ENCODE measurements at places on chromosomes 1 and 21.

GRCh38 chr1:230230948-230231773 lies 164.1 kb downstream of the GALNT2 start:
- no peak for DNase-seq

- no peak for DNase-seq
These were observed 77.9 kb upstream of the LRRC53 start for GRCh38 chr1:74590288-74590687.

DNA sequence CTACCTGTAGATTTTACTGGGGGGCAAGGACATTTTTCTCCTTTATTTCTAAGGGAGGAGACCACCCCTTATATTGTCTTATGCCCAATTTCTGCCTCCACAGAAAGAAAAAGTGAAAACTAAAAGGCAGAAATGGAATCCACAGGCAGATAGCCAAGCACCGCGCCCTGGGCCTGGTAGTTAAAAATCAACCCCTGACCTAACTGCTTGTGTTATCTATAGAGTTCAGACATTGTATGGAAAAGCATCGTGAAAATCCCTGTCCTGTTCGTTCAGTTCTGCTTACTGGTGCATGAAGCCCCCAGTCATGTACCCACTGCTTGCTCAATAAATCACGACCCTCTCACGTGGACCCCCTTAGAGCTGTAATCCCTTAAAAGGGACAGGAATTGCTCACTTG lies 33.7 kb upstream of the IL6R start:
- no peak for DNase-seq

DNA sequence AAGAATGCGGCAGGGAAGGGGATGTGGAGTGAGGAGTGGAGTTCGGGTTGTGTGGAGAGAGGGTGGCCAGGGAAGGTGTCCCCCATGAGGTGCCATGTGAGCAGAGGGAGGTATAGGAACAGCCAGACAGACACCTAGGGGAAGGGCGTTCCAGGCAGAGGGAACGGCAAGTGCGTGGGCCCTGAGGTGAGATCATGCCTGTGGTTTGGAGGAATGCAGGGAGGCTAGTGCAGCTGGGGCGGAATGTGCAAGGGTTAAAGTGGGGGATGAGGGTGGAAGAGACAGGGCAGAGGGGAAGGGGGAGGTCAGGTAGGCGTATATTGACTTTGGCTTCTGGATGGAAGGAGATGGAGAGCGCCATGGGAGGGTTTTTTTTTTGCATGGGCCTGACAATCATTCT lies 31.6 kb upstream of the PADI6 start:
- DNase-seq: no peak

DNA sequence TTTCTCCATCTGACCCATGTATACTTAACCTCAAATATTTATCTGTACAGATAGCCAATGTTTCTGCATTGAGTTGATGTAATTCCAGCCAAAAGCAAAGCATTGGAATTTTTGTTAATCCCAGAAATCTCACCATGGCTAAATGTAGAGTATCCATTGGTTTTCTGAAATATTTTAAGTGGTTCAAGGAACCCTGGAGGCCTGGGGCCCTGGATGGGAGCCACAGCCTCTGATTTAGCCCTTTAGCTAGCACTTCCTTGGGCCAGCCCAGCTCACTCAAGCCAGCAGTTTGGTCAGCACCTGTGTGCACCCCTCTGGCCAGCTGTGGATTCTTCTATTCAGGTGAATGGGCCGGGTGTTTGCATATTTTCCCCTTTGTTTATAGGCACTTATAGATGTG lies 18.8 kb upstream of the EPS8L3 start:
- DNase-seq: no peak

- no peak for DNase-seq
These were observed 146.8 kb upstream of the NRIP1 start for GRCh38 chr21:15211491-15212133.

- DNase-seq: no peak
These were observed 48.1 kb upstream of the B3GALT2 start for GRCh38 chr1:193234530-193234929.

- DNase-seq: no peak
These were observed 109.7 kb downstream of the SLC35F3 start for GRCh38 chr1:234014208-234014607.

DNA sequence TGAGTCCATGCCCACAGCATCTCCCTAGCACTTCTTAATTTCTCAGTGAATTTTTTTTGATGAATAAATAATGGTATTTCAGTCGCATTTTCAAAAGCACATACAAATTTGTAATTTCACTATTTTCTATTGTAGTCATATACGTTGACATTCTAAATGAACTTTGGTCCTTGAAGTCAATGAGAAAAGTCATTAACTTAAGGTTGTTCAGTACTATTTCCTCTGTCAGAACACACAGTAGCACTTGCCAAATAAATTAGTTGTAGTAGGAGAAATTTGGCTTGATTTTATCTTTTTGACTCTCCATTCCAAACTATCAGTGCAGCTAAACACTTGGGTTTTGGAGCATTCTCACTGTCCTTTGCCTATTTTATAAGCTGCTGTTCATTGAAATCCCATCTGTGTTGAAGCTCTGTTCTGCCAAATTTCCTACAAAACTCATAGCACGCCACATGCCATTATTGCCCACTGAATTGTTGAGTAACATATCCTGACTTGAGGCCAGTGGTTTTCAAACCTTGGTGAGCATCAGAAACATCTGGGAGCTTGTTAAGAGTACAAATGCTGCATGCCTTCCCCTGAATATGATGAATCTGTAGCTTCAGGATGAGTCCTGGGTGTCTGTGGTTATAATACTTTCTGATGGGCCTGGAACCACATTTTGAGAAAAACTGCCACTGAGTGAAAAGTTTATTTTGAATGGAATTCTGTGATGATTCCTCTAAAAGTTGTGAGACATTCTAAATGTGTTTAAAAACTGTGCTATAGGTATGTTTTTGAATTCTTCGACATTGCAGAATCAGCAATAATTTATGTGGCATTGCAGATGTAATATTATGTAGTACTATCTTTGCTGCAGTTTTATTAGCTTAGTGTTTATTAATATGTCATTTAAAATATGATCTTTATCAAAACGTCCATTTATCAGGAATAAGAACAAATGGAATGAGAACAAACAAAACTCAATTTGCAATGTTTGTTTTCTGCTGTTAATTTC lies 78.9 kb downstream of the DNM3 start:
- DNase-seq: no peak

- DNase-seq: no peak
These were observed 5.3 kb upstream of the GSTM4 start for GRCh38 chr1:109650609-109651008.

- no peak for DNase-seq
These were observed 34.9 kb upstream of the PTGFRN start for GRCh38 chr1:116874733-116875249.

DNA sequence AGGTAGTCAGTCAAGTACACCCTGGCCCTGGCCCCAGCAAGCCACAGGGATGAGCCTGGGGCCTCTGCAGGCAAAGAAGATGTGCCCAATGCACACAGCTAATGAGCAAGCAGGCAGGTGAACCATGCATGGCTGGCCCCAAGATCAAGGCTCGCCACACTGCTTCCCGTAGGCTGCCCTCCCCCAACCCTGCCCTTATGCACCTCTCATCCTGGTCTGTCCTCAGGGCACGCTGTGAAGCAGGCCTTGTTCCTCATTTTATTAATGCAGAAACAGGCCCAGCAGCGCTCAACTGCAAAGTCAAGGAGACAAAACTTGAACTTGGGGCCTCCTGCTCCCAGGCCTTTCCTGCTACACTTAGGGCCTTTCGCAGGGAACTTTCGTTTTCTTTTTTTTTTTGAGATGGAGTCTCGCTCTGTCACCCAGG lies 35.6 kb upstream of the ID3 start:
- no peak for DNase-seq

- no peak for DNase-seq
These were observed 400.5 kb downstream of the KCNT2 start for GRCh38 chr1:196207612-196208217.

DNA sequence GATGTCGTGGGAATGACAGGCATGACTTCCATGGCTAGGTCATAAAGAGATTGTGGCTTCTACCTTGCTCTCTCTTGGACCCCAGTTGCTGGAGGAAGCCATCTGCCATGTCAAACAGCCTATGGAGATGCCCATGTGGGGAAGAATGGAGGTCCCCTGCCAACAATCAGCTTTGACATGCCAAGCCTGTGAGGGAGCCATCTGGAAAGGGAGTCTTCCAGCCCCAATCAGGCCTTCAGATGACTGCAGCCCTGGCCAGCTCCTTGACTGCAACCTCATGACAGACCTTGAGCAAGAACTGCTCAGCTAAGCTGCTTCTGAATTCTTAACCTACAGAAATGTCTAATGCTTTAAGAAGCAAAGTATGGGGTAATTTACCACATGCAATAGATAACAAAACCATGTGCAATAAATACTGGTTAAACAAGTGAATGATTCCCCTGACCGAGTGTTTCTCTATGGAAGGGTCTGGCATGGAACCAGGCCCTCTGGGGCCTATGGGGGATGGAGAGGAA lies 187.1 kb downstream of the HIVEP3 start:
- DNase-seq: no peak

DNA sequence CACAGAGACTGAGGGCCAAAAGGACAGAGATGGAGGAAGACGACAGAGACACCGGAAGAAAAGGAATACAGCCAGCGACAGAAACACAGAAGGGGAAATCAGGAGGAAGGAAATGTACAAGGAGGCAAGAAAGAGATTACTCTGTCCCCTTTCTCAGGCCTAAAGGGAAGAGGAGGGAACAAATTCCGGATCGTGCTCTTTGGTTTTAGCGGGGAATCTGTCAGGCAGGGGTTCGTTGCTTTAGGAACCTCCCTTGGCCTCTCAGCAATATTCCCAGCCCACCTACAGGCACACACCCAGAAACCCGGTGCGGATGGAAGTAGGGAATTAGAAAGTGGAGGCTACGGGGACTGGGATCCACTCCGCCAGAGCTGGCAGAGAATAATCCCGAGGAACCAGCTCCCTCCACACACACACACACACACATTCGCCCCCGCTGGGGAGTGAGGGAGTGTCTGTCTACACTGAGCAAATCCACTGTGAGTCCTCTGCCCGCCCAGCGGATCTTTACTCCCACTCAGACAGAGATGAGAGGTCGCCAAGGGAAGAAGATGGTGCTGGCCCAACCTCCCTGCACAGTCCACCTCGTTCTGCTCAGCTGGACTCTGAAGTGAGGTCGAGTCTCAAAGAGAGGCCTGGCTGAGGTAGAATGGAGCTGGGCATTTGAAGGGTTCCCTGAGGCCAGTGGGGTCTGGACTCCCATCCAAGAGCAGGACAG lies 5.7 kb downstream of the TAL1 start:
- DNase-seq: no peak

- no peak for DNase-seq
These were observed 40.9 kb upstream of the METTL18 start for GRCh38 chr1:169835647-169836046.

GRCh38 chr21:44550807-44551206 lies 498 bp downstream of the KRTAP10-2 start:
- no peak for DNase-seq

DNA sequence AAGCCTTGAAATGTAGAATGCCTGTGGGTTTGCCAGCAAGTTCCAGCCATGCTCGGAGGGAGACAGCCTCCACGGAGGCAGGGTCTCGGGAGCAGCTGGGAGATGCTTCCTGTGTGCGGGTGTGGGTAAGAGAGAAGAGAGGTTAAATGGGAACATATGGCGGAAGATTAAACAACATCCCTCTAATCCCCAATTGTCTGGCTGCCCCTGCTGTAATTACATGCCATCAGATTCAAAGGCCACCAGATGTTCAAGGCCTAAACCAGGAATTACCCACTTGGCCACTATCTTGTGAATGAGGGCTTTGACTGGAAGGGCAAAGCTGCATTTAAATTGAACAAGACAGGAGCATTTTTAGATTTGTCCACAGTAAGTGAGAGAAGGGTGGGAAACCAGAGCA lies 81.4 kb upstream of the BACE2 start:
- no peak for DNase-seq

GRCh38 chr1:29643281-29643680 lies 407.0 kb downstream of the PTPRU start:
- no peak for DNase-seq

DNA sequence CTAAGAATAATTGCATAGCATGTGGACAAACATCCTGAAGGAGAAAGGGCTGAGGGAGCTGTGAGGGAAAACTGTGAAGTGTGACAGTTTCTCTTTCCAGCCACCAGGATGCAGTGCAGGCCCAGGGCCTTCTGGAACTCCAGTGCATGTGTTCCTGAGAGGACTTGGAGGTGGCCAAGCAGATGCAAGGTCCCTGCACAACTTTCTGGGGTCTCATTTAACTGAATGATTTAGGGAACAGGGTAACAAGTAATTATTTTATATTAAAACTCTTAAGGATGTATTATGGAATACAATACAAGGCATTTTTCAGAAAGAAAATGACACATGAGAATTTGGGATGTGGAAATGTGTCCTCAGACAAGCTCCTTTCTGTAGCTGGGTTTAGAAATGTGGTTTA lies 61.2 kb upstream of the MCOLN3 start:
- peak; percentile 77 for DNase-seq

DNA sequence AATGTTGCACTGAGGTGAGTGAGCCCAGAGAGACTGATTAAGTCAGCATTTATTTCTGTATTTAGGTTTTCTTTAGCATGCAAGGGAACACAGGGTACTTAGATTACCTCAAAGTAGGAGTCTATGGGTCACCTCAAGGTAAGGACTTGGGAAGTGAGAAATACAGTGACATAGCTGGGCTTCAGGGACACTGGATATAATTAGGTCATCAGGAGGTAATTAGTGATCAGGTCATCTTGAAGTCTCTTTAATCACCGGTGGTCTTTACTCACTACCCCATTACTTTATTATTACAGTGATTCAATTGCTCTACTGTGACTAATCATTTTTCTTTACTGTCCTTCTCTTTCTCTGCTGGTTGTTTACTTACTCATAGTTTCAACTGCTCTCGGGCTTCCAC lies 59.9 kb upstream of the KCNK1 start:
- DNase-seq: no peak

DNA sequence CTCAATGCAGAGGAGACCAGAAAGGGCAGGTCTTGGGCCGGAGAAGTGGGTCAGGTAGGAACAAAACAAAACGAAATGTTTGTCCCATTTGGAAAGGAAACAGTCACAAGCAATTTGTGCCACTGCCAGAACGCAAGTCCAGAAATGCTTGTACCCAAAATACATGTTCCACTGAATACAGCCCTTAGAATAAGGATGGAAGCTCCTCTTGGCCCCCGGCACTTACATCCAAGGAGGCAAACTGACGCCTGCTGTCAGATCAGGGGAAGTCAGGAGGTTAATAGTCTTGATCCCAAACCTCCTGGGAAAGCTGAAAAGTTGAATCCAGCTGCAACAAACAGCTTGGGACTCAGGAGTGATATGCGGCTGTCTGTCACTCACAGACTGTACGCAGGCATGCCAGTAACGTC lies 75.9 kb upstream of the GALNT2 start:
- DNase-seq: no peak

Data from activated CD4-positive, alpha-beta T cell treated with anti-CD3 and anti-CD28 coated beads, Interleukin-2, amount 10 ng/mL, durations not matched to agents 24 days and 14 days (primary cell).